ENCODE measurements at places on chromosomes 11 and 22.

DNA sequence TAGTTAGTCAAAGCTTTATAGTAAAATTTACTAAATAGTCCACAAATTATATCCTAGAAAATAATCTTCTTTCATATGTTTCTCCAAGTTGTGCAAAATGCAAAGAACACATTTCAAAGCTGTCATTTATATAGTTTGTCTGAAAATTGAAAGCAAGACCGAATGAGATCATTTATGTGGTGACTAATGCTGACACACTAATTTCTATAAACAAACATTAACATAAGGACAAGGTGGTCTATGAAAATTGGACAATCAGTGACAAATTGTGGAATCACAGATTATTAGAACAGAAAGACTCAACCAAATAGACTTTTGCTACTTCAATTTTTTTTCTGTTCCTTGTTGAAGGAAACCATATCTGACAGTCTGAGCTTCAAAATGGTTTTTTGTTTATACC is 1056.1 kb downstream of the LRRC4C start:
- DNase-seq, result no peak

DNA sequence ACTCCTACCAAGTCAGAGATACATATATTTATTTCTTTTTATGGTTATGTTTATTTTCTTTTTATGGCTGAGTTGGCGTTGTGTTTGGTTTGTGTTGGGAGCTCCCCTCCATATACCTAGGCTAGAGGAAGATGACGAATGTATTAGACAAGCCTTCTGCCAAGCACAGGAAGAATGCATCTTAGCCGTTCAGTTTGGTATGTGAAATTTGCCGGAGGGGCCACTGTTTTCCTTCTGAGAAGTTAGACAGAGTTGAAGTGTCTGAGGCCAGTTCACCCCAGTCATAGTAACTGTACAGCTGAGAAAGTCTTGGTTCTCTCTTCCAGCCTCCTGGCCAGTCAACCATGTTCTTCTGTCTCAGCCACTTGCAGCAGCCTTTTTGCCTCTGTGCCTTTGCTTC is 29.8 kb downstream of the TEAD1 start:
- no peak for DNase-seq

GRCh38 chr11:1040428-1041148 is 4.1 kb upstream of the MUC6 start:
- DNase-seq, result peak; percentile 1

- no peak for DNase-seq
Measured at GRCh38 chr11:110207123-110207522, 89.3 kb downstream of the RDX start.

GRCh38 chr11:99571094-99571493 is 550.3 kb downstream of the CNTN5 start:
- no peak for DNase-seq

GRCh38 chr11:30510750-30511149 is 75.4 kb downstream of the MPPED2 start:
- DNase-seq, result no peak

GRCh38 chr11:64859542-64860414 is 15.3 kb upstream of the CDC42BPG start:
- no peak for DNase-seq

DNA sequence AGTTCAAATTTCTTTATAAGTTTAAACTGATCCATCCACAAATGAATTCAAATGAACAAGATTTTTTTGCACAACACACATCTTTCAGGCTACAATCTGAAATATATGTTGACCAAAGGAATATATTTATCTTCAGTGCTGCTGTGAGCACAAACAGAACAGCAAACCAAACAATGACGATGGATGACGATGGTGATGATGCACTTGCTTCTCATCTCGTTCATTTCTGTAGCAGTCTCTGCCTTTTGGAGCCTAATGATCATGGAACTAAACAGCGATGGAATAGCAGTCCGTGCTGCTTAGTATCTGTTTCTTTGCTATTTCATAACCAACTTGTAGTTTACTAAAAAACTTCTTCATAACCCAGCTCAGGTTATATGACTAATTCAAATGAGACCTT is 220.7 kb upstream of the BLID start:
- no peak for DNase-seq

DNA sequence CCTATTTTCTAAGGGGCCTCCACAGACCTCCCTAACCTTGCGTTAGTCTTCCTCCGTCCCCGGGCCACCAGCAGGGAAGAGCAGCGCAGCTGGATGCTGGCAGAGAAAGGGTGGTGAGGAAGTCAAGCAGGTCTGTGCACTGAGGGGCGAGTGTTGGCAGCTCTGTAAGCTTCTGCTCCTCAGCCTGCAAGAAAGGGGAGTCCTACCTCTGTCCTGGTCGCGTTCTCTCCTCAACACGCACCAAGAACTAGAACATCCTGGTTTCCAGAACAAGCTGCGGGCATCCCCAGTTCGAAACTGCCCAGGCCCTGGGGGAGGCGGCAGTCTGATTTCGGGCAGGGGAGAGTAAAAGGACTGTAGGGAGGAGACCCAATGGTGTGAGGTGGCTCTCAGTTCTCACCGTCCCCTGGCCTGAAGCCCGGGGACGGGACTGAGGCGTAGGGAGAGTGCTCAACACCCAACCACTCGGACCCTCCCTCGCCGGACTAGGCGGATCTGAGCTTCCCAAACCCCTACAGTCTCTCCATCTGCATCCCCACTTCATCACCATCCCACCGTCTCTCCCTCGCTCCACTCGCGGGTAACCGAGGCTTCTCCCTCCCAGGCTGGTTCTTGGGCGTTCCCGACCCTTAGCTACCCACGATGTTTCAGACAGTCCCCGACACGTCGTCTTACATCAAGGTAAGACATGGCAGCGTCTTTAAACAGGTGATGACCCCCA is 7.7 kb upstream of the FLI1 start:
- DNase-seq, result no peak

DNA sequence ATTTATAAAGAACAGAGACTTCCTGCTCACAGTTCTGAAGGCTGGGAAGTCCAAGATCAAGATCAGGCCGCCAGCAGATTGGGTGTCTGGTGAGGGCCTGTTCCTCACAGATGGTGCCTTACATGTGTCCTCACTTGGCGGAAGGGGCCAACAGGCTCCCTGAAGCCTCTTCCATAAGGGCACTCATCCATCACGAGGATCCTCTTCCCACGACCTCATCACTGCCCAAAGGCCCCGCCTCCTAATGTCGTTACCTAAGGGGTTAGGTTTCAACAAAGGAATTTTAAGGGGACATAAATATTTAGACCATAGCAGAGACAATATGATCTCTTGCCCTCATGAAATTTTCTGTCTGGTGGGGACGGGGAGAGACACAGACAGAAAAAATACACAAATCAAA is 18.6 kb downstream of the TP53AIP1 start:
- DNase-seq, result no peak

GRCh38 chr11:85475660-85476517 is 151.3 kb downstream of the DLG2 start:
- DNase-seq, result no peak

DNA sequence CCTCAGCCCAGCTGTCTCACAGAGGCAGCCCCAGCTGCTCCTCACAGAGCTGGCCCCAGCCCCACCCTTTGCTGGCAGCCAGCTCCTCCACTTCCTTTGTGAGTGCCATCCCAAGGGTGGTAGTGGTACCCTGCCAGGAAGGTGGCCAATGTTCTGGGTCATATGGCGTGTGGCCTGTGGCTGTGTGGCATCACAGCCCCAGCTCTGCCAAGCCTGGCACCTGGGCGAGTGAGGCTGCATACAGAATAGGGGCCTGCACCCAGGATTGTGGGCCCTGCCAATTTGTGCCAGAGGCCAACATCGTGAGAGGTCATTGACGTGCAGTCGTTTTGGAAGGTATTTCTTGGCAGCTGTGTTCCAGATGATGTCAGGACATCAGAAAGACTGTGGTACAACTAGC is 10.7 kb downstream of the TUB start:
- DNase-seq, result no peak

GRCh38 chr11:121564948-121565684 is 112.3 kb upstream of the SORL1-AS1 start:
- no peak for DNase-seq

DNA sequence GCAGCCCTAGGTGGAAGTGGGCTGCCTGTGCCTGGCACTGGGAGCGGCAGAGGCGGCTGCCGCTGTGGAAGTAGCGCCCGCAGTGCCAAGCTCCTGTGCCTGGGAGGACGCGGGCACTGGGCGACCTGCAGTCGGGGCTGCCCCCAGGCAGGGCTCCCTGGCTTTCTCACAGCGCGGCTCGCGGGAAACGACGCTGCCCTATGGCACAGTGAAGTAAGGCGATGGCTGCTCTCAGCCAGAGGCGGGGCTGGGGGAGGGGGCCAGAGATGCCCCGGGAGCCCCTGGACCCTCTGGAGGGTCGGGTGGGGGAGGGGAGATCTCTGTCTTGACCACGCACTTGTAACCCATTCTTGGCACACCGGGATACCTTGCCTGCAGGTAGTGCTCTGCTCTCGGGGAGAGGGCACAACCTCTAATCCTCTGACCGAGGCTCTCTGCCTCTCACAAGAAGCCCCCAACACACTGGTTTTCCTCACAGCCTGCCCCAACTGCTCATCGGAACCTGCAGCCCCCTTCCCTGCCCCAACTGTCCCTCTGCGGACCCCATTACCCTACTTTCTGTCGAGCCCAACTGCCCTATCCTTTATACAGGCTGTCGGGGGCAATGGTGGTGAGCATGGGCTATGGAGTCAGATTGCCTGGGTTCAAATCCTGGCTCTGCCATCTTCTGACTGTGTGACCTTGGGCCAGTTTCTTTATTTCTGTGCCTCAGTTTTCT is 32.2 kb upstream of the TRIM29 start:
- DNase-seq, result no peak

GRCh38 chr22:44522526-44523170 is 24.6 kb upstream of the RTL6 start:
- DNase-seq, result no peak

GRCh38 chr11:10478574-10479550 is 23.8 kb downstream of the AMPD3 start:
- no peak for DNase-seq

DNA sequence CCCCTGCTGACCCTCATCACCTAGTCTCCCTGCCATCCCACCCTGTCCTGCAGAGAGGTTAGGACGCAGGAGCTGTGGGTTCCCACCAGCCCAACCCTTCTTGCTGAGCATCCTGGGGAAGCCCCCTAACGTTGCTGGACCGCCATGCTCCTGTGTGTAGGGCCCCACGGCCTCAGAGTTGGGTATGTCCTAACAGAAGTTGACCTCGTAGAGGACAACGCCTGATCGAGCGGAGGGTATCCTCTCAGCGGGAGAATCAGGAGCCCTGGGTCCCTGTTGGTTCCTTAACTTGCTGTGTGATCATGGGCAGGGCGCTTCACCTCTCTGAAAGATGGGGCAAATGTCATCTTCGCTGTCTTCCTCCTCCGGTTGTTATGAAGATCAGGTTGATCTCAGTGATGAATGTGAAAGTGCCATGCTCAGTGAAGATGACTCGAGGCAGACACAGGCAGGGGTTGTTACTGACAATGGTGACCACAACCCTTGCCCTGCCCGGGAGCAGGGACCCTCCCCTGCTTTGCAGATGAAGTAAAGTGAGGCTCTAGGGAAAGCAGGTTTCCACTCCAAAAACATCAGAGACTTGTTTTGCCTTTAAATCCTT is 19.3 kb upstream of the CD5 start:
- DNase-seq, result no peak

DNA sequence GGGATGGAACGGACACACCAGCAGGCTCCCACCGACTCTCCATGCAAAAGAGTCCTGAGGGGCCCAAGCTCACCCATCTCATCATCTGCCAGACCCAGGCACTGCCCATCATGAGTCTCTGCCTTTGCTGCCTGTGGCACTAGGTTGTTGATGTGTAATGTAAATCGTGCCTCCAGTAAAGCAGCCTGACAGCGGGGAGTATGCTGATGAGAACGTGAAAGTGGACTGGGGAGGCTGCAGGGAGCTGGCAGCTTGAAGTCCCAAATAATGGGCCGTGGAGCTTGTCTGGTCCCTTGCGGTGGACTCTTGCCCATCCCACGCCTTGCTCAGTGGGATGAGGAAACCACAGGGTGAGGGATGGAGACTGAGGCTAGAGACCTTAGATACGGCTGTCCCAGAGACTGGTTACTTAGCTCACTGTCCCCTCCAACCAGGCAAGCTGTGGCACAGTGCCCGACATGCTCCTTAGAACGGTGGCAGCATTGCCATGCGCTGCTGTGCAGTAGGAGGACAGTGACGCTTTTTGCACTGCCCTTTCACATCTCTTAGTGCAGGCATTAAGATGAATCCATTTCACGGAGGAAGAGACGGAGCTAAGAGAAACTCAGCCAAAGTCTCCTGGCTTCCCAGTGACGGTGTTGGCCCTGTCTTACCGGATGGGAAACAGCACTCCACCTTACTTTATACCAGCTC is 39.6 kb upstream of the PLET1 start:
- no peak for DNase-seq

DNA sequence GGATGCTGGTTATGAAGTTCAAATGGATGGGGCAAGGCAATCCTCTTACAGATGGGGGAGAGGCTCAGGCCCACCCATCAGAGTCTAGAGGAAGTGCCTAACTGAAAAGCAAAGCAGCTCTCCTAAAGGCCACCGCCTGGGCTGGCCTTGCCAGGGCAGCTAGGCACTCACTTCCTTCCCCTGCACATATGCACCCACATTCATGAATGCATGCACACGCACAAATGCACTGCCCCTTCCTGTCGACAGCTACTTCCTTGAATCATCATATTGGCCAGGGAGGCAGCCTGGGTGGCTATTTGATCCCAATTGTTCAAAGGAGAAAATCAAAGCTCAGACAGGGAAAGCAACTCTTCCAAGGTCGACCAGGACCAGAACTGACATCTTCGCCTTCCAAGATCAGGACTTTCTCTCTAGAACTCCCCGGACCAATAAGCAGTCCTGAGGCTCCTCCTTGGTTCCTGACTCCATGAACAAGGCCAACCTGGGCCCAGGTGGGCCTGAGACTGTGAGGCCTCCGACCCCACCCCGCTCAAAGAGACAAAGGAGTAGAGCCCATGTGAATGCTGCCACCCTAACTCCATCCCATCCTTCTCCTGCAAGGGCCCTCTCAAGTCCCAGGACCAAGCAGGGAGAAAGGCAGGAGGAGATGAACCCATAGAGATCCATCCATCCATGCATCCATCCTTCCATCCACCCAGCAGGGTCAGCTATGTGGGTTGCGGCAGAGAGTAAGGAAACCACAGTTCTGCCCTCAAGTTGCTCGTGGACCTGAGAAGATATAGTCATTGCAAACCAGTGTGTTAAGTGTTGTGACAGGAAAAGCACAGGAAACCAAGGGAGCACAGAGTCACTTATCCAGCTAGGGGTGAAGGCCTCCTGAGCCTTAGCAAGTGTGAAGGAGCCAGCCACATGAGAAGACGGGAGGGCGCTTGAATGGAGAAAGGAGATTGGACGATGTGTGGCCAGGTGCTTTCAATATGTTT is 35.4 kb upstream of the LMO1 start:
- no peak for DNase-seq

GRCh38 chr22:40512426-40513136 is 123.9 kb downstream of the MRTFA start:
- DNase-seq, result no peak

GRCh38 chr11:27720277-27720830 is 20.1 kb upstream of the BDNF start:
- DNase-seq, result no peak
